ENCODE measurements at places on chromosomes 7 and 10.

DNA sequence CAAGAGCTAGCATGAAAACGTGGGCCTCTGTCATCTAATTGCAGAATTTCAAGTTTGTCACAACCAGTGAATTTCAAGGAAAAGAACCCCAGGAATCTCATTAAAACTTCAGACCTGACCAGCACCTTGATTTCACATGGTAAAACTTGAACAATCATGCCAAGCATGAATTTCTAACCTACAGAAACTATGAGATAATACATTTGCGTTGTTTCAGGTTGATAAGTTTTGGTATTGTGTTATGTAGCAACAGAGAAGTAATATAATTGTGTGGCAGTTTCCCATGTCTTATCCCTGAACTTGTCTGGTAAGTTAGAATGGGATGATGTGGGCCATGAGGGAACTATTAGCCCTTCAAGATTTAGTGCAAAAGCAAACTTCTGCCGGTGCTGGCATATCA is 530.1 kb downstream of the ANKRD7 start:
- no peak for DNase-seq

DNA sequence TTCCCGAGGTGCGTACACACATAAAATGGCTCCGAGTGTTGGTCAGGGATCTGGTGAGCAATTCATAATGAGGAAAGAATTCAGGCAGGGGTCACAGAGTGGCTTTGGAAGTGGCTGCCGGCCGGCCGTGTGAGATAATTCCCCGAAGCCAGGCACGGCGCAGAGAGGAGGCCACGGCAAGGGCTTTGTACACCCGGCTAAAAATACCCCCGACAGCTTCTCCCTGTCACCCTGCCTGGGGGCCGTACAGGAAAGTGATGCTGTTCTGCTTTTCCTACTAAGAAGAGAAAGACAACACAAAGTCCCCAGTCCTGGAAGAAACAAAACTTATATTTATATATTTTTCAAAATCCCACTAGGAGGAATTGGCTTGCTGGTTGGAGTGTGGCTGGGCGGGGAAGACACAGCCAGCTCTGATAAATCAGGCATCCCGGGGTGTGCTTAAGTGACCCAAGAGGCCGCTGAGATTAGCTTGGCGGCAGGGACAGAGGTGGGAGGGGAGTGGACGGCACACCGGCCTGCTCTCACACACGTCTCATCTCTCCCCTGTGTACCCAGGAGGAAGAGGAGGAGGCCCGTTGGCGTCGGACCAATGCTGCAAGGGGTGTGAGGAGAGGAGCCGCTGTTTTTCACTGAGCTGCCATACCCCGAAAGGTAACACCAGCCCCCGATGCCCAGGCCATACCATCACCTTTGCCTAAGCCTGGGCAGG is 70.5 kb downstream of the ZMIZ1 start:
- DNase-seq, result peak; percentile 90

- DNase-seq, result no peak
Observed at GRCh38 chr10:46308666-46309450, 22.1 kb downstream of the ANTXRL start.

DNA sequence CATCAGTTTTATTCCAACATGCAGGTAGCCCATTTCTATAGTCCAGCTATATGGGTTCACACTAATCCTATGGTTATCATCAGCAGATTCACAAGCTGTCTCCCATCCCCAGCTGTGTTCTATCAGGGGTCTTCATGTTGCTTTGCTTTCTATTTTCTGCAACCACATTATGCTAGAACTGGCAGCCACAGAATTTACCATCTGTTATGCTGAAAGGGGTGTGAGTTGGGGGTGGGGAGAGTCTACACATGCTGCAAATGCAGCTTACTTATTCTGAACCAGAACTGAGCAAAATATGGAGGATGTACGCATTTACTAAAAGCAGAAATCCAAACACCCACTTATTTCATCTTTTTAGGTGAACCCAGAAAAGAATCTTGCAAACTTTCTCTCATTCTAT is 32.9 kb downstream of the SHTN1 start:
- no peak for DNase-seq

DNA sequence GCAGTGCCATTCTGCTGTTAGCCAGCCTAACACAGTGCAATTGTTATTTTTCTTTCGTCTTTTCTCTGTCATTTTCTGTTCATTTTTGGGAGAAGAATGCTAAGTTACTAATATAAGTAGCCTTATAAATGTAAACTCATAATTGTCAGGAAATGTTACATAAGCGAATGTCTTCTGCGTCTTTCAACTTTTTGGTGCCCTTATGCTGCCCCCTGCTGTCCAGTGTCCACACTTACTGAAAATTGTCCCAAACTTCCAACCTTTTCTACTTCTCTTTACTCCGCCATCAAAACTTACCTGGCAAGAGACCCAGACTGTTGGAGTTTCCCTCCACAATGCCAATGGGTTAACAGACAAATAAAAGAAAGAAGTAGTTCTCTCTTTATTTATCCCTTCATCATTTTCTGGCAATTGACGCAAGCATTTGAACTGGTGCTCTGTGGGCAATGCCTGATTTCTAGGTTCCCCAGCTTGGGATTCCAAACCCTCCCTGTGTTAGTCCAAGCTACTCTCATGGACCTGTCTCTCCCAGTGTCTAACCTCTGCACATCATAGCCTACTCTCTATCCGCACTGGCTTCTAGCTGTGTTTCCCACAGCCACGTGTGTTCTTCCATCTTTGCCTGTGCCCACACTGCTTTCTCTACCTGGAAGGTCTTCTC is 21.0 kb upstream of the EPC1 start:
- peak; percentile 38 for DNase-seq

DNA sequence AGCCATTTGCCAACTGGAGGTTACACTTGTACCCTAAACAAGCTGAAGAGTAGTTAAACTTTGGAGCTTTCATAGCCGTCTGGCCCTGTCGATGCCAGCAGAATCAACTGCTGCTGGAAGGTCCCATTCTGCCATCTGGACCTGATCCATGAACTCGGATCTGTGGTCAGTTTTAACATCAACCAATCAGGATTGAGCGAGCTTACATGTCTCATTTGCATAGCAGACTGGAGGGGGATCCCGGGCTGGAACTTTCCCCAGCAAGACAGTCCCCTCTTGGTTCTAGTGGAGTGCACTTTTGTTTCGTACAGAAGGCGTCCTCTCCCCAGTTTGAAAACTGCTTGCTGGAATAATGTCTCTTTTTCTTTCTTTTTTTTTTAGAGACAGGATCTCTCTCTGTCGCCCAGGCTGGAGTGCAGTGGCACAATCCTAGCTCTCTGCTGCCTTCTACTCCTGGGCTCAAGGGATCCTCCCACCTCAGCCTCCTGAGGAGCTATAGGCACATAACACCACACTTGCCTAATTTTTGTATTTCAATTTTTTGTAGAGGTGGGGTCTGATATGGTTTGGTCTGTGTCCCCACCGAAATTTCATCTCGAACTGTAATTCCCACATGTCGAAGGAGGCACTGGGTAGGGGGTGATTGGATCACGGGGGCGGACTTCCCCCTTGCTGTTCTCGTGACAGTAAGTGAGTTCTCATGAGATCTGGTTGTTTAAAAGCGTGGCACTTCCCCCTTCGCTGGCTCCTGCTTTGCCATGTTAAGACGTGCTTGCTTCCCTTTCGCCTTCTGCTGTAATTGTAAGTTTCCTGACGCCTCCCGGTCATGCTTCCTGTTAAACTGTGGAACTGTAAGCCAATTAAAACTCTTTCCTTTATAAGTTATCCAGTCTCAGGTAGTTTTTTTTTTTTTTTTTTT is 42.8 kb upstream of the SEPHS1 start:
- DNase-seq, result no peak

GRCh38 chr7:129569811-129570215 is 41.7 kb upstream of the NRF1 start:
- peak; percentile 76 for DNase-seq

DNA sequence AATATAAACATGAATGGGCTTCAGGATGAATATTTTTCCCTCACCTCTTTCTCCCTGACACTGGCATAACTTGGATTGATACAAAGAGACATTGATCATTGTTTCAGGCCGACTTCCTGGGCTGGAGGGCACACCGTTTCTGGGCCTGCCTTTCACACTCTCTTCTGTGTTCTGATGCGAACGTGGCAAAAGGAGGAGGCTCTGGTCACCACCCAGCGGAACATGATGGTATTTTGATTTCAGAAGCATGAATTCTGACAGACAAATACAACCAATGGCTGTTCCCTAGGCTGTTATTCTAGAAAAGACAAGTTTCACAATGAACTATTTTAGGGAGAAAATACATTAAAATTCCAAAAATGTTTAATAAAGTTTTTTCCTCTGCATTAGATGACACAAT is 534.5 kb upstream of the MKI67 start:
- no peak for DNase-seq

DNA sequence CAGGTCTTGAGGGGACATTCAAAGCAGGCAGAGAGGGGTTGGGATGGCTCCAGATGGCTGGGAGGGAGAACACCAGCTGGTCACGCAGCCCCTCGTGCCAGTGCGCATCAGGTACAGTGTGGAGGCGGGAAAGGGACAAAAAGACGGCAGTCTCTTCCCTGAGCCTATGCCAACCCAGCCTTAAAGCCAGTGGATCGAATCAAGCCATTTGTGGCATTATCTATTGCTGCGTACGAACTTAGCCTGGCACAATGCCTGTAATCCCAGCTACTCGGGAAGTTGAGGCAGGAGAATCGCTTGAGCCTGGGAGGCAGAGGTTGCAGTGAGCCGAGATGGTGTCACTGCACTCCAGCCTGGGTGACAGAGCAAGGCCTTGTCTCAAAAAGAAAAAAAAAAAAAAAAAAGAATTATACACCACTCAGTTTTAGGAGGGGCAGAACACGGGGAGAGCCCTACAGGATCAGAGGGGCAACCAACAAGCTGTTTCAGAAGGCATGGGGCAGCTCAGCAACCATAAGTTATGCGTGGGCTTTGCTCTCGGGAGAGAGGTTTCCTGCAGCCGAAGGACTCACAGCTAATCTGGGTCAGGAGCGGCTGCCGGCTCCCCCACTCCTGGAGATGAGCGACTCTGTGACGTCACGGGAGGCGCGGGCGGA is 356 bp upstream of the NDUFB2 start:
- peak; percentile 82 for DNase-seq

GRCh38 chr7:131381069-131381838 is 53.6 kb downstream of the MKLN1 start:
- DNase-seq, result no peak

GRCh38 chr7:139658296-139658695 is 119.5 kb downstream of the HIPK2 start:
- no peak for DNase-seq

GRCh38 chr10:97547962-97548361 is 24.6 kb upstream of the ANKRD2 start:
- no peak for DNase-seq

GRCh38 chr10:103500481-103500880 is 7.0 kb downstream of the NEURL1 start:
- DNase-seq, result no peak

DNA sequence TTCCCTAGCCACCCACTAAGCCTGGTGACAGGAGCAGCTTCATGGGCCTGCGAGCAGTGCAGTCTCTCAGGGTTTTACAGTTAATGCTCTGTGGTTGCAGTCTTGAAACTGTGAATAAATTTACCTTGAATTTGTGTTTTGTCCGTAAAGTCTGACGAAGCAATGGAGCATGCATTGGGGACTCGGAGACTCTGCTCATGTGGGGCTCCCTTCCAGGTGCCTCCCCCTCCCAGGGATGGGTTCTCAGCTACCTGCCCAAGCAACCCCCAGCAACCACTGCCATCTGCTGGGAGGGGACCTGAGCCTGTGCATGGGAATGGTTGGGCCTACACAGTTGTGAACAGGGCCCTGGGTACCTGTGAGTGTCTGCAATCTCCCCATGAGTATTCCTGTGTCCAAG is 36.3 kb upstream of the IKZF1 start:
- DNase-seq, result no peak

GRCh38 chr7:150346922-150347321 is 5.5 kb upstream of the RARRES2 start:
- no peak for DNase-seq

- no peak for DNase-seq
Observed at GRCh38 chr7:137836113-137836509, 10.7 kb downstream of the DGKI start.

DNA sequence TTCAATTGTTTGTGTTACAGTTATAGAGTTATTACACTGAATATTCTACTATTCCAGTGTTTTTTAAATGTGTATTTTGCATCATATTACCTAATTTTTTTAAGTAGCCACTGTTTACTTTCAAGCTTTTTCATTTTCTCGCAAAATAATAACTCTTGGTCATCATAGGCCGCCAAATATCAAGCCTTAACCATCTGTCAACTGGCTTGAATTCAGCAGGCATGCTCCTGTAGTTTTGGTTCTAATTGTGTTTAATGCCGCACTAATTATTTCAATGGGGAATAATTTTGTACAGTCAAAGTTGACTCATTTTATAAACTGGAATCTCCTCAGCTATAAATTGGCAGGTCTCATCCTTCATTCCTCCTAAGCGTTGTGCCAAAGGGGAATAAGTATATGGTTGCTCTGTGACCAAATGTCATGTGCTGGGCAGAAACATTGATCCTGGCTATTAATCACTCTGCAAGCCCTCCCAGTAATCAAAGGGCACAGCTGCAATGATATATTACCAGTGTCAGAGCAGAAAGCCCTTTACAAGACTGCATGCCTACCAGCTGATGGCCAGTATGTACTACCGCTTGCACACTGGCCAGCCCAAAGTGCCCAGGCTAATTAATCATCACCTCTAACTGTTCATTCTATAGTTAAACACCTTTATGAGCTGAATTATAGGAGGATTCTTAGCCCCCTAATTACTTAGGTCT is 74.8 kb downstream of the SKAP2 start:
- no peak for DNase-seq

GRCh38 chr7:141651417-141651816 is 50.5 kb downstream of the DENND11 start:
- no peak for DNase-seq

GRCh38 chr10:107379601-107380000 is 215.1 kb upstream of the SORCS1 start:
- no peak for DNase-seq

DNA sequence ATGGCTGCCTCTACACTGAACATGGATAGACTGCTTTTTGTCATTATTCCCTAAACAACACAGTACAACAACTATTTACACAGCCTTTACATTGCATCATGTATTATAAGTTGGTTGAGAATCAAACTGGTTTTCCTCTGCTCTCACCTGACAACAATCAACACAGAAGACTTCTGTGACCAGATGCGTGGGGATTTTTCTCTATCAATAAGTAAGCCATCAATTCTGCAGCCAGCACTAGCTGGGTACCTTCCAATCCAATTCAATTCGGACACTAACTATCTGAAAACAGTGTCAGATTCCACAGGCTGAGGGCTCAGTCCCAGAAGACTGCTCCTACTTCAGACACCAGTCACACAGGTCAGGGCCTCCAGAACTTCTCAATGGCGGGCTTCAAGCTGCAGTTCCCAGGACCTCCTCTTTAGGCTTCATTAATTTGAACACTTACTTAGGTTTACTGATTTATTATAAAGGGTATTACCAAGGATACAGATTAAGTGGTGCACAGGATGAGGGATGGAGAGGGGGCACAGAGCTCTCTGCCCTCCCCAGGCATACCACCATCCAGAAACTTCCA is 36.4 kb upstream of the ASL start:
- no peak for DNase-seq

GRCh38 chr7:100620239-100620638 is 7.9 kb downstream of the MOSPD3 start:
- no peak for DNase-seq

GRCh38 chr7:11726794-11727155 is 105.2 kb downstream of the THSD7A start:
- peak; percentile 80 for DNase-seq

- DNase-seq, result no peak
Observed at GRCh38 chr10:27504808-27505460, 830 bp downstream of the RAB18 start.

GRCh38 chr7:155129186-155129585 is 59.1 kb downstream of the HTR5A start:
- no peak for DNase-seq

All from GM04504 (cell line).